OCI-LY7 (cell line): ENCODE measurements at places on chromosomes 6 and 20.

- DNase-seq: no peak
These were observed 151.4 kb downstream of the ID4 start for GRCh38 chr6:19988555-19988954.

GRCh38 chr6:14321992-14322772 is 204.6 kb downstream of the CD83 start:
- DNase-seq: no peak

GRCh38 chr6:167791091-167791779 is 35.5 kb upstream of the AFDN start:
- DNase-seq: no peak

GRCh38 chr20:3473944-3474343 is 3.1 kb downstream of the ATRN start:
- no peak for DNase-seq

GRCh38 chr6:166716910-166717617 is 90.0 kb upstream of the RPS6KA2 start:
- no peak for DNase-seq

GRCh38 chr20:32918751-32919150 is 60.0 kb downstream of the EFCAB8 start:
- no peak for DNase-seq

DNA sequence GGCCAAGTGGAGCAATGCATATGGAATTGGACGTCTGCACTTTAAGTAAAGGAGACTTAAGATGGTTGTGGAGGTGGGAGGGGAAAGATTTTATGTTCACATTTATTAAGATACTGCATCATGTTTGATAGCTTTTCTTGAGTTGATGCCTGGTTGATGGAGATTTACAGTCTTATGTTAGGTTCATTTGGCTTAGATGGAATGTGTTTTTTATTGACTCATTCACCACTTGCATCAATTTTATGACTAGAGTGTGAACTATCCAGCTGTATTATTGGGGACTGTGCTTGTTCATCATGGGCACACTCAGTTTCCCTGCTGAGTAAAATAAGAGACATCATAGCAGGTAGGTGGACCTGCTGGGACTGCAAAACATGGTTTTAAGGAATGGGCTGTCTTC is 91.2 kb upstream of the SCP2D1 start:
- DNase-seq: no peak

DNA sequence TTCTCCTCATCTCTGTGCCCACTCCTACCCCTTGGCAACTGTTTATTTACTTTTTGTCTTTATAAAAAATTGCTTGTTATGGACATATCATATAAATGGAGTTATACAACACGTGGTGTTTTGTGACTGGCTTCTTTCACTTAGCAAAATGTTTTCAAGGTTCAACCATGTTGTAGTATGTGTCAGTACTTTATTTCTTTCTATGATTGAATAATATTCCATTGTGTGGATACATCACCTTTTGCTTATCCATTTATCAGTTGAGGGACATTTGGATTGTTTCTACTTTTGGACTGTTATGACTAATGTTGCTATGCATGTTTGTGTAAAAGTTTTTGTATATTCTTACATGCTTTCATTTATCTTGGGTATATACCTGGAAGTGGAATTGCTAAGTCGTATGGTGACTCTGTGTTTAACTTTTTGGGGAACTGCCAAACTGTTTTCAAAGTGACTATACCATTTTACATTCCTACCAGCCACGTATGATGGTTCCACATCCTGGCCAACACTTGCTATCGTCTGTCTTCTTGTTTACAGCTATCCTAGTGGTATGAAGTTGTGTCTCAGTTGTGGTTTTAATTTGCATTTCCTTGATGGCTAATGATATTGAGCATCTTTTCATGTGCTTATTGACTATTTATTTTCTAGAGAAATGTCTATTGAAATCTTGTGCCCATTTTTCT is 84.4 kb downstream of the SLX4IP start:
- no peak for DNase-seq

DNA sequence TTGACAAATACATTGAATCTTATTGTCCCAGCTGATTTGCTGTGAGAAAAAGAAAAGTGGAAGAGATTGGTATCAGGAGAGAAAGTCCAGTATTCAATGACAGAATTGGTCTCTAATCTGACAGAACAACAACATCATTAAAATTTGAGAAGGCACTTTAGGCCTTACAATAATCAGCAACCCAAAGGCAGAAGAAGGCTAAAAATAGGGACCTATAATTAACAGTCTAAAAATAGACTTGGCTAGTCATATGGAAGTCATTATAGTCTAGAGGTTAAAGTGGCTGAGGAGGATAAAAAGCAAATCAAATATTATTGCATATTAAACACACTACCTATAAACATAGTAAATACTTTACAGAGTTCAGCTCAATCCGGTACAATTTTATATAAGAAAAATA is 393.6 kb upstream of the JAG1 start:
- no peak for DNase-seq

DNA sequence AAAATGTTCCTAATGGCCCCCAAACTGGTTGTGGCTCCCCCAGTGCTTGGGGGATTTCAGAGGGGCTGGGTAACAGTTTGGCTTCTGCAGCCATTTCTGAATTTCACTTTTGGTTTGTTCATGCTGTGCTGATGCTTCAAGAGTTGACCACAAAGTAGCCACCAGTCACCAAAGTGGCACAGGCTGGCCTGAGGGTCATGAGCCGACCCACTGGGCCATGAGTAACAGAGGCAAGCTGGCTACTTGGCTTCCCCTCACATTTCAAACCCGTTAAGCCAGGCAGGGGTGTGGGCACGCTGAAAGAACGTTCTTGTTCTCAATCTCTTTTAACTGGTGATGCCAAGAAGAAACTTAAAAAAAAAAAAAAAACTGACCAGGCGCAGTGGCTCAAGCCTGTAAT is 15.1 kb upstream of the NXT1 start:
- DNase-seq: no peak

GRCh38 chr6:169960886-169961611 is 209.6 kb downstream of the ERMARD start:
- no peak for DNase-seq

- no peak for DNase-seq
These were observed 206.7 kb downstream of the CENPW start for GRCh38 chr6:126546541-126547120.

DNA sequence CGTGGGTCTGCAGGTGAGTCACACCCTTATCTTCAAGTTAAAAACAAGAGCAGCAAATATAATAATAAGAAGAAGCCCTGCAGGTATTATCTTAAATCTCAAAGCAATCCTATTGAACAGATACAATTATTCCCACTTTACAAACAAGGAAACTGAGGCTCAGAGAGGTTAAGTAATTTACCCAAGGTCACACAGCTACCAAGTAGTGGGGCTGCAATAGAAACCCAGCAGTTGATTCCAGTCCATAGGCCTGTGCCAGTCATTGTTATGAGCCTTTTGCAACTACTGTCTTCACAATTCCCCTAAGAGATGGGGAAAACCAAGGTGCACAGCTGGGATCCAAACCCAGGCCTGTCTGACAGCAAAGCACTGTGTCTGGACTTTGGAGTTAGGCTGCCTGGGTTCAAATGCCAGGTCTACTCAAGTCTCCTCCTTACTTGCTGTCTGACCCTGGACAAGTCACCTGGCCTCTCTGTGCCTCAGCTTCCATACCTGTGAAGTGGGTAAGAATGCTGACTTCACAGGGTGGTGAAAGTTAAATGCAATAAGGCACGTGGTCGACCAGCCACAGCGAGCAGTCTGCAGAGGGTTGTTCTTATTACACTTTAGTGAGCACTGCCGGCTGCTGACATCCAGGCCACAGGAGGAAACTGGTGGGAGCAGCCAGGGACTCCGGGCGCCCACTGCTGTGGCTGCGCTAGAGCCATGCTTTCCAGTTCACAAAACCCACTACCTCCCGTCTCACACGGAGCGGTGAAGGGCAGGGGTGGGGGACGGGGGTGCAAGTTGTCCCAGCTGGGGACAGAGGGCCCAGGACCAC is 6.1 kb downstream of the MYL9 start:
- no peak for DNase-seq

- no peak for DNase-seq
These were observed 1.9 kb downstream of the SLC22A16 start for GRCh38 chr6:110474500-110474899.

- no peak for DNase-seq
These were observed at the start of gene DLK2 for GRCh38 chr6:43455531-43456428. Gene DLK2, minus strand, starts transcription at chr6:43455548. Its CDS starts 723 bp downstream, at chr6:43454825.

- peak; percentile 53 for DNase-seq
These were observed 35.8 kb downstream of the SLC2A4RG start for GRCh38 chr20:63775096-63775978.

- DNase-seq: no peak
These were observed 93.1 kb upstream of the FAM8A1 start for GRCh38 chr6:17506962-17507361.

DNA sequence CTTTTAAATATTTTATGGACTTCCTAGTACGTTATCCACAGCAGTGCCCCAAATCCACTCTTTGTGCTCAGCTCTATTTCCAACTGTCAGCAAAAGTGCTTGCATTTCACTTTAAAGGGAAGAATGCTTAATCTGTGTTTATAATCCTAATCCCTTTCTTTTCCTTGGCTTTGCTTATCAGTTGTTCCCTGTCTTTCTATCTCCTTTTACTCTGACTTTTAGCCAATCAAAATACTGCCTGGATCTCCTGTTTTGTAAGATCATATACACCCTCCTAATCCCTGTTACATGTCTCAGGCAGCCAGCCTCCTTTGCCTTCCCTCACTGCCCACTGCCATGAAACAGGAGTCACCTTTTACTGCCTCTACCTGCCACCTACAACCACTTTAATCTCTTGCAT is 102.9 kb downstream of the AIG1 start:
- no peak for DNase-seq

GRCh38 chr6:99498421-99498820 is 16.8 kb downstream of the USP45 start:
- no peak for DNase-seq

- no peak for DNase-seq
These were observed 77.4 kb upstream of the F13A1 start for GRCh38 chr6:6397842-6398241.

GRCh38 chr6:138645976-138646640 is 127.5 kb upstream of the CCDC28A start:
- DNase-seq: no peak

DNA sequence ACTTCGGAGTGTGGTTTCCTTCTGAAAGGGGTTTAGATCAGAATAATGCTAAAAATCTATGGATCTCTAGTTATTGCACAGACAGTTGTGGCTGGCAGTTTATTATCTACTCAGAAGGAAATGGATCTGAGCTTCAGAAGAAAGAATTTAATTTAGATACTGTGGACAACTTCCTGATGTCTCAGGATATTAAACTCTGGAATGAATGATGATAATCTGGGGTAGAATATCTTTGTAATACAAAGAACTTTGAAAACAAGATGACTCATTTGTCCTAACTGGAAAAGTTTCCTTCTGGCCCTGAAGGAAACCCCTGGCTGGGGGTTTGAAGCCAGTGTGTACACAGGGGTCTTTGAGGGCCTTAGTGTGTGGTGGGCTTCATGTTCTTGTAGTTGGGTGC is 78.0 kb downstream of the EDN3 start:
- no peak for DNase-seq

DNA sequence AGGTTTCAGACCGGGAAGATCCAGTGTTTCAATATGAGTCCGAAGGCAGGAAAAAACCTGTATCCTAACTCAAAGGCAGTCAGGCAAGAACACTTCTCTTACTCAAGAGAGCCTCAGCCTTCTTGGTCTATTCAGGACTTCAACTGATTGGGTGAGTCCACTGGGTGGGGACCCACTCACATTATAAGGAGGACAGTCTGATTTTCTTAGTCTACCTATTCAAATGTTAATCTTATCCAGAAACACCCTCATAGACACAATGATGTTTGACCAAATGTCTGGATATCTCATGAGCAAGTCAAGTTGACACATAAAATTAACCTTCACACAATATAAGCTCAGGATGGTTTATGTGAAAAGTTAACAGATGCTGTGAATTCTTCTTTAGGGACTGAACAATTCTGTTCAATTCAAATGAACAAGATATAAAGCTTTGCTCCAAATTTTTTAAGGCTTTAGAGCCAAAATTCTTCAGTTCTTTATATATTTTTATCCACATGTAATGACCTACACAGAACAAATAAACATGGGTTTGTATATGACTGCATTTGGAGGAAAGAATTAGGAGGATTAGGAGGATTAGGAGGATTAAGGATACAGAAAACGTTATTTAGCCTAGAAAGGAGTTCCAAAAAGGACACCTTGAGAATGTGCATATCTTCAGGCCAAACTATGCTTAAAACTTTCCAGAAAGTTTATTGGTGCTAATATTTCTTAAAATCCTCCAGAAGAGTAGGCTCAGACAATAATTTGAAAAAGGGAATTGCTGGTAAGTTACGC is 35.3 kb upstream of the LAMA2 start:
- no peak for DNase-seq

DNA sequence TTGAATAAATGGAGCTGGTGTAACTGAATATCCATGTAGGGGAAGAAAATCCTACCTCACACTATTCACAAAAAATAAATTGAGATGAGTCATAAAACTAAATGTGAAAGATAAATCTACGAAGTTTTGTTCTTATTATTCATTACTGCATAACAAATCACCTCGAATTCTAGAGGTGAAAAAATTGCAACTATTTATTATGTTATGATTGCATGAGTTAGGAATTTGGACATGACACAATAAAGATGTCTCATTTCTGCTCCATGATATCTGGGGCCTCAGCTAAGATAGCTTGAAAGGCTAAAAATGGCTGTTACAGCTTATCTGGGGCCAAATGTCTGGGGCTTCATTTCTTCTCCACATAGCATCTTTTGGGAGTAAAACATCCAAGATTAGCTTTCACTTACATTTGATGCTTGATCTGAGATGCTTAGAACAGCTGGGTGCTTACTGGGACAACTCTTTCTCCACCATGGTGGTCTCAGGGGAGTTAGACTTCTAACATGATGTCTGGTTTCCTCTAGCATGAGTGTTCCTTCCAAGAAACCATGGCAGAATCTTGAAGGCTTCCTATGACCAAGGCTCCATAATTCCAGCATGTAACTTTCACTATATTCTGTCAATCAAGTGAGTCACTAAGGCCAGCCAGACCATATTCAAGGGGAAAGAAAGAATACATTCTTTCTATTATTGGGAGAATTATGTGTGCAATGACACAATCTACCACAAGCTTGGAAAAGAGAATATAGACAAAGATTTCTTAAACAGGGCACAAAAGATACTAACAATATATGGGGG is 30.1 kb downstream of the OR2B6 start:
- no peak for DNase-seq
